HT-29 (cell line): ENCODE measurements at places on chromosomes 3 and 15.

DNA sequence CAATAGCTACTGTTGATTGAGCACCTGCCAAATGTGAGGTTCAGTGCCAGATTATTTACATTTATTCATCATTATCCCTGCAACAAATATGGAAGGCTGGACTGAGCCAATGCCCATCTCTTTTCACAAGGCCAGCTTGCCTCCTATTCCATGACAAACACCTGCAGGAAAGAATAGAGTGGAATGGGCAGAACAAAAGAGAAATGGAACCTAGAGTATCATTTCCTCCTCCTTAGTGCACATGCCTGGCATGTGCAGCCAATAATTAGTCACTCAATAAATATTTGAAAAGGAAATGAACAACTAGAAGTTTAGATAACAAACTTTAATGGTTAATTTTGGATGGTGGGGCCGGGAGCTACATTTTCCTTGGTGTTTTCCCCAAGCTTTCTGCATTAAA is 61.4 kb upstream of the MYRIP start:
- DNase-seq, result no peak

- DNase-seq, result no peak
Observed at GRCh38 chr3:82462977-82463376, 701.5 kb upstream of the GBE1 start.

DNA sequence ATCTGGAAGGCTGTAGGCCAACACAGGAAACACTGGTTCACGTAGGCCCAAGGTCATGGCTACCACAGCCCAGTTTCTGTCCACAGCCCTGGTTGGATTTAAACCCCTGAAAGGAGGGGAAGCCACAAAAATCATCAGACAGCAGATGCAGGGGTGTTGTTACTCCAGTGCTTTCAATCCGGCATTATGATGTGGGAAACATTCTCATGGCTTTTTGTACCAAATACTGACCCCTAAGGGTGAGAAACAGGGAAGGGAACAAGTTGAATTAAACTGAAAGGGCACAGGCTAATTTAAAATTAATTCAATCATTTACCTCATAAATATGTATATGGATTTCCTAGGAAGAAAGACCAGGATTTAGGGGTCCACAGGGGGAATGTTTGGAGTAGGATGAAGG is 375.6 kb downstream of the CTNNB1 start:
- no peak for DNase-seq

DNA sequence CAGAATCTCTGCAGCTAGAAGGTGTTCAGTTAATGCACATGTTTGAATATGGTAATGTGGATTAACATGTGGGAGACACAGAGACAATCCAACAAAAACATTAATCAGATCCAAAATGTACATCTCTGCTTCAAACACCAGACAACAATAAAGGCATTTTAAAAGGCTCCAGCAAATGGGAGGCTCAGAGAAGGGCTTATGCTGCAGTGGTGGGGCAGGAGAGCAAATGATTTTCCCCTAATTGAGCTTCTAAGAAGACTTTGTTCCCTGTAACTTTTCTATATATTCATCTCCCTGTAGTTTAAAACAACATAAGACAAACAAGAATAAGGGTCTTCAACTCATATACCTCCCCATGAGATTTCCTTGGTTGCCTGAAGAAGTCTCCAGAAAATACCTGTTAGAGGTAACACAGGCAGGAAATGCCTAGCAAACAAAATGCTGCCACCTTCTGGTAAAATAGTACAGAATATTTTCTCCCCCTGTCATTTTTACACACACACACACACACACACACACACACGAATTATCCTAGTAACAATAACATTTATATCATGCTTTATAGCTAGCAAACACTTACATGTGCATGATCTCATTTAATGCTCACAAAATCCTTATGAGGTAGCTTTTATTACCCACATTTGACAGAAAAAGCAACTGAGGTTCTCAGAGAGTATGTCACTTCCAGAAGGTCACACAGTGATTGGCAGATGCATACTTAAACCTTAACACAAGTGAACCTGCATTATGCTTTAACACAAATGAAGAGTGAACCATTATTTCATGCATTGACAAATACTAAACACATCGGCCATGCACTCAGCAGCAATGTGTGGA is 123.4 kb upstream of the MB21D2 start:
- peak; percentile 67 for DNase-seq

GRCh38 chr3:141051443-141052200 is 475 bp downstream of the SPSB4 start:
- no peak for DNase-seq

- no peak for DNase-seq
Observed at GRCh38 chr3:48504051-48504946, at the start of gene SHISA5. TSS of gene SHISA5 (minus strand) at chr3:48504174. CDS start at chr3:48504094, 80 bp downstream.

DNA sequence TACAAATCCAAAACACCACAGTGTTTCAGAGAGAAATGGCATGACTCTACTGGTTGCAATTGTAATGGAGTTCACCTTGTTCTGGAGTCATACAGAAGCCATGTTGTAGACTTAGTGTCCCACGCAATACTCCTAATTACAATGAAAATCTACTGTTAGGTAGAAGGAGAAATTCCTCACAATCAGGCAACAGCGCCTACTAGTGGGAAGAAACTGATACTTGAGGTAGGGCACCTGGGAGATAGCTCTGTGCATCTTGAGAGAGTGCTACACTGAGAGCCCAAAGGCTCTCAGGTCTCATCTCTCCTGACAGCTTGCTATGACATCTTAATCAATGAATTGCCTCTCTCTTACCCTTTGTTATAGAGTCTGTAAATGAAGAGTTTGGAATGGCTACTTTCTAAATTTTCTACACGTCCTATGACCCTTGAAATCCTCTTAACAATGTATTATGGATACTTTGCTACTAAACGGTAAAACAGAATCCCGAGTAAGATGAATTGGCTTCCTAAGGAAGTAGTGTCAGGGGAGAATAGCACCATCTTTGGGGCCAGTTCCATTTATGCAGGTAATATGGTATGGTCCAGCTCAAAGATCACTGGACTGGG is 422.7 kb upstream of the TPRG1 start:
- peak; percentile 69 for DNase-seq

DNA sequence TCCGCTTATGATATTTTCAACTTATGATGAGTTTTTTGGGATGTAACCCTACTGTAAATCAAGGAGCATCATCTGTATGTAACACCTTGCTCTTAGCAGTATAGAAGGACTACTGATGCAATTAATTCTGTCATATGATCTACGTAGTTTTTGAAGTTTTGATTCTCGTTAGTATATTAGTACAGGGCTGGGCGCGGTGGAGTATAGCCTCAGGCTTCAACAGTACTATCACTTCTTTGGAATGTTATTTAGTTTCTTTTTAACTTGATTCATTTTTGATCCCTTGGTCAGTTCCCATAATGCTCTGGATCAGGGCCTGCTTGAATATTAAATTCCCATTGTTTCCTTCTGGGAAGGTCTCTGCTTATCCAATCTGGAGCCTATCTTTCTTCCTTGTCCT is 23.9 kb upstream of the AP4E1 start:
- DNase-seq, result no peak

DNA sequence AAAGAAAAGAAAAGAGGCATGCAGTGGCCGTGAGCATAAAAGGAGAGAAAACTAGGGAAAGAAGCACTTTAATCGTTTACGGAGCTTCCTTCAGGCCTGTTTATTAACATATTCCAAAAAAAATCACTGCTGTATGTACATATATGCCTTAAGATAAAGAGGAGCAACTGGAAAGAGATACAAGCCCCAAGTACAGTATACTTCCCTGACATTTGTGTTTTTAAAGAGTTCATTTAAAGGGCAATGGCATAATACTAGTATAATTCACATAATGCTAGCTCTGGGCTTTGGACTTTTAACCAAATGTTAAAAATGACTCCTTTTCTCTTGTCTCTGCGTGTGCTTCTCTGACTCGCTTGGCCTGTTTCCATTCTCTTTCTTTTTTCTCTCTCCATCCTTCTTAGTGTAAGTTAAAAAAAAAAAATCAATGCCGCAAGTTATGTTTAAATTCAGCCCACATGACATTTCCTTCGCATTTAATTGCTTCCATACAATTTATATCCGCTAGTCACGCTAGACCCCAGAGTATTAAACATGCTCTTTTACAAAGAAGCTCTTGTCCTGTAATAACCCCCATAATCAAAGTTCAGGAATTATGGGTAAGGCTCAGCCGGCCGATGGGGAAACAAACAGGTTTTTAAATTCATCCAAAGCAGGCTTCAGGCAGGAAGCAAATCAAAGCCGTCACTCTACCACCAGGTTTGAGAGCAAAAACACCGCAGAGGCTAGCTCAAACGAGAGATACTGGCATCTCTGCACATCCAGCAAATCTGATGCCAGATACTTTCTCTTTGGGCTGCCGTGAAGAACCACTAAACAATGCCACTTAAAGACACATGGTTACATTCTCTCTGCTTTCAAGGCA is 19.4 kb downstream of the WWTR1 start:
- DNase-seq, result peak; percentile 33

DNA sequence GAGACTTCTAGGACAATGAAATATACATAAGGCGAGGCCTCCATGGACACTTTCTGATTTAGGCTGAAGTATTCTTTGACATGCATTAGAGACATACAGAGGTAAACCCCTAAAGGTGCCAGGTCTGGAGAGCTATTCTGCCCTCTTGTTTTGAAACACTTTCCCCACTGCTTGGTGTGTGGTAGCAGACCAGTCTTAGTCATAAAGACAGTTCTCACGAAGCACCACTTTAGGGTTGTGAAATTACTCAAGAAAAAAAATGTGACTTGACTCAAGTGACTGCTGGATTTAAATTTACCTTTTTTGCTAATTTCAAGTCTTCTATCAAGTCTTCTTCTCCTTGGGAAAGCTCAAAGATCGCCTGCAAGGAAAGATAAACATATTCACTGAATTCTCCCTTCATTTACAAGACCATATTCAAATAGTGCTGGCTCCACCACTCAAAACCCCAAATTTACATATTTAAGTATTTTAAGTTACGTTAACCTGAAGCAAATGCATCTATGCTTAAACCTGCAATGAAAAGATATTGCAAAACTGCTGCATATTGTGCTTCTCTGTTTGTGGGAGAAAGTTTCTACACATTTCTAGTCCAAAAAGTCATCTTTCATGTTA is 48.4 kb downstream of the ARHGEF3 start:
- DNase-seq, result no peak

DNA sequence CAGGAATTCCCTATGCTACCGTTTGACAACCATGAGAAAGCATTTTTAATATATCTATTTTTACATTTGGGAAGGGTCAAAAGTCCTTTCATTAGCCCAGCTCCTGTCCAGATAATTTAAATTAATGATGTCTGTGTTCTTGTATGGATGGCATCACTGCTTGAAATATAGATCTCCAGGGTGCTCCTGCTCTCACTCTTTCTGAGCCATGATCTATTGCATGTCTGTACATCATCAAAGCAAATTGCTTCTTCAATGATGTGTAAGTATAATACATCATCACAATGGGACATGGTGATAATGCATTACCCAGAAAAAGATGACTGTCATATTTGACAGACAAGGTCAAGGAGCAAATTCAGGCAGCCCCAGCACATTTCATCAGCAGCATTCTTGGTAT is 223.6 kb upstream of the CNTN6 start:
- DNase-seq, result no peak

DNA sequence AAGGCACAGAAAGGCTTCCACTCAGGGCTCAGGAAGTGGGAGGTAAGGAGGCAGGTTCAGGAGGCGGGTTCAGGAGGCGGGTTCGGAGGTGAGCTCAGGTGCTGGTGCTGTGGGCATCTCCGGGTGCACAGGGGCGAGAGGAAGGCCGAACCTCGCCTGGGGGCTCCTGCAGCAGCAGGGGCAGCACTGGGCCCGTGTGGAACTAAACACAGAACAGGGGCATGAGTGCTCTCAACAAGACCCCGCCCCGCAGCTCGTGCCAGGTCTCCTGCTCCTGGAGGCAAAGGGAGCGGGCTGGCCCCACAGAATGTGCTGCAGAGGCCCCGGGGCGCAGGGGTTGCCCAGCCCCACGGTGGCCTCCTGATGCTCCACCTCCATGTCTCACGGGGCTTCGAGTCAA is 13.7 kb downstream of the ZDHHC19 start:
- DNase-seq, result no peak

DNA sequence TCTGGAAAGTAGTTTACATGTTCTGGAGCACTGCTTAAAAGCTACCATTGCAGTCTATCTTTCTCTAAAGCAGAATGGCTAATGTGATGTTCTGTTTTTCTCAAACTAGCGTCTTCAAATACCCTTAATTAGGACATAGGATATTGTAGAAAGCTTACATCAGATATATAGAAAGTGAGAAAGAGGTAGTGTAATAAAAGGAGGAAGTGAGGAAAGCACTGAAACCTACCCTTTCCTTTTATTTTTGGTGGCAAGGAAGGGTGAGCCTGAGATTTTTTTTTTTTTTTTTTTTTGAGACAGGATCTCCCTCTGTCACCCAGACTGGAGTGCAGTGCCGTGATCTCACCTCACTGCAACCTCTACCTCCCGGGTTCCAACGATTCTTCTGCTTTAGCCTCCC is 9.4 kb downstream of the SENP2 start:
- no peak for DNase-seq

GRCh38 chr3:119569156-119569555 is 9.7 kb upstream of the CD80 start:
- DNase-seq, result no peak

DNA sequence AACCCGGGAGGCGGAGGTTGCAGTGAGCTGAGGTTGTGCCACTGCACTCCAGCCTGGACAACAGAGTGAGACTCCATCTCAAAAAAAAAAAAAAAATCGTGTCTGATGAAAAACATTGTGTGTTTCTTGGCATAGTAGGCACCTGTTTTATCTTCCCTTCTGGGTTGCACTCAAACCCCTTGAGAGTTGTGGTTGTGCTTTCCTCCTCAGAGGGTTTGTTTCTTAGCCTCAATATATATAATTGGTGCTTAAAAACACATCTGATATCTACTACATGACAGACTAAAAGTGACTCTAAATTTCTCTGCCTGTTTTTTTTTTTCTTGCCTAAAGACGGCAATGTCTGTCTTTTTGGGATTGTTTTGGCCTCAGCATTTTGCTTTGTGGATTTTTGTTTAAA is 7.6 kb downstream of the NR1D2 start:
- DNase-seq, result no peak

DNA sequence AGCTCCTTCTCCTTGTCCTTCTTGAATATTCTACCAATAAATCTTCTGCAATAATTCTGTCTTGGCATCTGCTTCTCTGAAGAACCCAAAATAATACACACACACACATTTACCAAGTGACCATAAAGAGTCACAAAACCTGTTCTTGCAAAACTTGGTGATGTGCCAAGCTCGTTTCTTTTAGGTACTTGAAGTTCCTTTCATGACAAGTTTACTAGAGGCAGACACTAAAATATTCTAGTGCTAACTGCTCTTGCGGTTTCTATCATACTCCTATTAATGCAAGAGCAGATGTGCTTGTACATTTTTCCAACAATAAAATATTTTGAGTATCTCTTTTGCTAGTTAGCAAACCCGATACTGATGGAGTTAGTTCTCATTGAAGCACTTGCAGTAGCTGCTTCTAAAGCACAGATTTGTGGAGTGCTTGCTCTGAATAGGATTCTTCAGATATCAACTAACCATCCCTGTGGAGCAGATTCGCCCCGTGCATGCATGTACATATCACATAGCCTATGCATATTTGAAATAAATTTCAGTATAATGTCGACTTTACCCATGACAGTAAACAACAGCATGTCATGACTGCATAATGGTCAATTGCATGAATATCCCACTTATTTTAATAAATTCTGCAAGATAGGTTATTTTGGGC is 23.2 kb downstream of the HHLA2 start:
- DNase-seq, result peak; percentile 94

GRCh38 chr15:41888662-41889253 is 5.1 kb downstream of the SPTBN5 start:
- no peak for DNase-seq
